ENCODE measurements at places on chromosomes 1 and 21.

DNA sequence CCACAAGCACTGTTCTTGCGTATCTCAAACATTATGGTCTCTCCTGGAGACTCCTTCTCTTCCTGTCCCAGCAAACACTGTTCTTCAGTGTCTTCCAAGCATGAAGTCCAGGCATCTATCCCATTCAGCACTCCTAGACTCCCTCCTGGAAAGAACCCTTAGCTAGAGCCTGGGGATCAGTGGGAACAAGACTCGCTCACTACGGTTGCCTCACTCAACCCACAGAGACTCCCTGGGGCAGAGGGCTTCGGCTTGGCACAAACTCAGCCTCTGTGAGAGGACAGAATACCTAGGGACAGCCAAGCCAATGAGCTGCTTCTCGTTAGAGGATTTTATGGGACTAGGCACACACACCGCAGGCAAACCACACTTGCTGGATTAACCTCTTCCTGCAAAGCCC, 86.5 kb upstream of the IPO9 start:
- DNase-seq, result no peak

DNA sequence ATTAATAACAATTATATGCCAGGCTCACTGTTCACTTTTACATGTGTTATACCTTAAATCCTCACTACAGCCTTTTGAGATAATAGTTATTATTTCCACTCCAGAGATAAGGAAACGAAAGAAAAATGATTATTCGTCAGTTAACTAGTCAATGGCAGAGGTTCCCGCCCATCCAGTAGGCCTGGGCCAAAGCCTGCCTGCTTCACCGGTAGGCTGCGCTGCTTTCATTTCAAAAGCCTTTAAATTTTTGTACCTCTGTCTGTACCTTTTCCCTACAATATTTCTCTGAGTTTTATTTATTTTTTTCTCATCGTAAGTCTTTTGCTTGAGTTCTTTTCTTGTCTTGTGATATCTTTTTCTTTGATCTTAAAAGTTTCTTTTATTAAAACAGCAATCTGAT, 3.6 kb downstream of the GPR52 start:
- DNase-seq, result no peak

- no peak for DNase-seq
These were observed 78.1 kb downstream of the DHRS3 start for GRCh38 chr1:12539705-12540579.

- DNase-seq, result no peak
These were observed 13.8 kb upstream of the SEC16B start for GRCh38 chr1:177983482-177984135.

DNA sequence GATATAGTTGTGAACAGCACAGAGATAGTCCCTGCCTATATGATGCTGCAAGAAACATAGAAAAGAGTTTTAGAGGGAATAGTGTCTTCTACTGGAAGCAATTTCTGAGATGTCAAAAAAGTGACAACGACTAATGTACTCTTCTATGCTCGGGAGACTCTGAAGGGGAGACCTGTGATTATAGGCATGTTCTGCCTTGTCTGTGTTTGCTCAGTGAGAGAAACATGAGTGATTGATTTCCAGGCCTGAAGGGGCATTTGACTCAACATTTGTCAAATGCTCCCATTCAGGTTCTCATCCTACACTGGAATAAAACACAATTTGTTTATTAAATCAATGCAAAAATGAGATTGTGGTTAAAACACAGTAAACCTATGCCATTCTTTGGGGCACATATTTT, 131.8 kb downstream of the CTH start:
- DNase-seq, result no peak

- no peak for DNase-seq
These were observed 11.2 kb downstream of the TAF12 start for GRCh38 chr1:28631713-28632112.

DNA sequence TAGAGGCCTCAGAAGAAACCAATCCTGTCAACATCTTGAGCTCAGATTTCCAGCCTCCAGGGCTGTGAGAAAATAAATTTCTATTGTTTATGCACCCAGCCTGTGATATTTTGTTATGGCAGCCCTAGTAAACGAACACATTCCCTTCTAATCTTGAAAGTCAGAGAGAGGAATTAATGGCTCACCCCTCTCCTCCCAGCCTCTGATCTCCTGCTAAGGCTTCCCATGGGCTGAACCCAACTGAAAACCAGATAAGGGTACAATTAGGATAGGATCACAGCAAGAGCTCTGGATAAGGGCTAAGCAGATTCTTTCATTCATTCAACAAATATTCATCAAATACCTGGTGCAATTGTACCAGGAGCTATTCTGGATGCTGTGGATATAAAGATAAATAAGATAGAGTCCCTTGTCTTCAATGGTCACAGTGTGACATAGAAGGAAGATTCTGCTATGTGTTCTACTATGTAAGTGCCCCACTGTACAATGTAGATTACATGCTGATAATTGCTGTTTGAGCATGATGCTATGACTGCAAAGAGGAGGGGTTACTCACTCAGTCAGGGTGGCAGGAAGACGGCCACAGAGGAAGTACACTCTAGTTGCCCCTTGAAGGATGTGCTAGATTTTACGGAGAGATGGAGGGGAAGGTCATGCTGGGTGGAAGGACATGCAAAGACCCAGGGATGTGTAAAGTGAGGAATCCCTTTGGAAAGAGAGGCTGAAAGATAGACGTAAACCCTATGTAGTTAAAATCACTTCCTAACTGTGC, 203.3 kb upstream of the JUN start:
- DNase-seq, result no peak

- no peak for DNase-seq
These were observed 101.5 kb upstream of the IFFO2 start for GRCh38 chr1:19057784-19058475.

DNA sequence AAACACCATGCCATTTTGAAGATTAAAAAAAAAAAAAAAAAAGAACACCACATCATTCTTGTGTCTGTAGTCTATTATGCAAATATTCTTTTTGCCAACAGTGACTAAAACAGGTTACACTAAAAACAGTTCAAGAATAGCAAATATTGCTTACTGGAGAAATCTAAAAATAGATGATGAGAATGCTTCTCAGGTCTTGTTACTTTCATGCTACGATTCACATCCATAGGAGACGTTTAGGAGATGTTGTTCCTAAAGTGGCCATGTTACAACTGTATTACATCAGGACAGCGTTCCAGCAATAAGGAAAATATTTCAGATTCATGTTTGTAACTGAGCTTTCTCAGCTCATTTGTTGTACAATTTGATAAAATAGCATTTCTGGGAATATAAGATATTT, 32.3 kb downstream of the RAB3GAP2 start:
- DNase-seq, result no peak

DNA sequence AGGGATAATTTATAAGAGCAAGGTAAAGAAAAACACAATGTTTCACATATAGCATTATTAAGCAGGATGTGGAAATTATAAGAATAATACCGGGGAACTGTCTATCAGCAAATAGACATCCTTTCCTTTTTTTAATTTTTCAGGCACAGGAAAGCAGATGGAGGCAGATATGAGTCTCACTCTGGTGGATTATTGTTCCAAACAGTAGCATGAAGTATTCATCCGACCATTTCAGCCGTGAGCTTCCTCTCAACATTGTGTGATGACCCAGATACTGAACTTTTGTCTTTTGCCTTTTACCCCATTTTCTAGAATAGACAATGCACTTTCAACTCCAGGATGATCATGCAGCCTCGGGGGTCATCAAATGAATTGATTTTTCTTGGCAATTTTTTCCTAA, 599.8 kb downstream of the ADGRL2 start:
- DNase-seq, result no peak

DNA sequence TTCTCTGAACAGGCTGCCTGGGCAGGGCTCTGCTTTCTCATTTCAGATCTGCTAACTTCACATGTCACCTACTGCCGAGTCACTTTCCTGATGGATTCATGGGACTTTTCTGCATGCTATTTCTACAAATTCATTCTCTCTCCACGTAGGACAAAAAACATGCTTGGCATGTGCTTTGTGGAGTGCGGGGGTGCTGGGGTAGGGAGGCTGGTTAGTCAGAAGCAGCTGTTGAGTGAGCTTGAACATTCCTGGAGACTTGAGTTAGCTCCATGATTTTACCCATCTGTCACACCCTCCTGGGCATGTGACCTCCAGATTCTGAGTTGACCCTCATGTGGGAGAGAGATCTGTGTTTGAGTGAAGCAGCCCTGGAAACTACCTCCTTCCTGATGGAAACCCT, 71.4 kb downstream of the UCK2 start:
- DNase-seq, result no peak

- no peak for DNase-seq
These were observed 13.3 kb downstream of the FAM151A start for GRCh38 chr1:54610048-54610447.

DNA sequence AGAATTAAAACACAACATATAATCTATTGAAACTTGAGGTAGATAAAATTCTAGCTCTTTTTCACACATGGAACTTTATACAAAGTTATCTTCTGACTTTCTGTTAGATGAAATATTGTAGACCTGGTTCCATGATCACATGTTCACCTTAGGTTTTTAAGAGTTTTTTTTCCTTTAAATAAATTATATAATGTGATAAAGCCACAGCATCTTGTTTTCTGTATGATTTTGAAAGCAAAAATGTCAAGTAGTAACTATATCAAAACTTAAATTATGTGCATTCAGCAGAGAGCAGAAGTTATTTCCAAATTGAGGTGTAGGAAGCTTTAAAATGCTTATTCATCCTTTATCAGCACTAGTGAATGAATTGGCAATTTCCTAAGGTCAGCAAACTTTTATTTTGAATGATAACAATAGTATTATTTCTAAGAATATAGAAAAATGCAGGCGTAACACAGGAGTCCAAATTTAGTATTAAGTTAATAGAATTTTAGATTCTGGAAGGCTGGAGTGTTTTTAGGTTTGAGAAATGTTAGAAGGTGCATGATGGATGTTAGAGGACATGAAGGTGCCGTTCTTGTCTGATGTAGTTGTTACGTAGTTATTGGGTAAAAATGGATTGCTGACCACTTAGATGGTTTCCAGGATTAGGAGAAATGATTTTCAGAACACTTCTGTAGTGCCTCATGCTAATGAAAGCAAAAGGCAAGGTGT, 17.5 kb downstream of the BACH1 start:
- no peak for DNase-seq

GRCh38 chr1:221392453-221392852, 349.4 kb downstream of the DUSP10 start:
- DNase-seq, result no peak

- DNase-seq, result no peak
These were observed 29.4 kb downstream of the HMGB4 start for GRCh38 chr1:33893147-33893830.

GRCh38 chr21:44416193-44416592, 39.1 kb upstream of the LRRC3 start:
- no peak for DNase-seq

GRCh38 chr1:1001057-1001783, 1.3 kb upstream of the HES4 start:
- no peak for DNase-seq

- no peak for DNase-seq
These were observed 274.5 kb downstream of the CTH start for GRCh38 chr1:70685300-70686286.

- DNase-seq, result no peak
These were observed 33.8 kb upstream of the SPOCD1 start for GRCh38 chr1:31849653-31850052.

DNA sequence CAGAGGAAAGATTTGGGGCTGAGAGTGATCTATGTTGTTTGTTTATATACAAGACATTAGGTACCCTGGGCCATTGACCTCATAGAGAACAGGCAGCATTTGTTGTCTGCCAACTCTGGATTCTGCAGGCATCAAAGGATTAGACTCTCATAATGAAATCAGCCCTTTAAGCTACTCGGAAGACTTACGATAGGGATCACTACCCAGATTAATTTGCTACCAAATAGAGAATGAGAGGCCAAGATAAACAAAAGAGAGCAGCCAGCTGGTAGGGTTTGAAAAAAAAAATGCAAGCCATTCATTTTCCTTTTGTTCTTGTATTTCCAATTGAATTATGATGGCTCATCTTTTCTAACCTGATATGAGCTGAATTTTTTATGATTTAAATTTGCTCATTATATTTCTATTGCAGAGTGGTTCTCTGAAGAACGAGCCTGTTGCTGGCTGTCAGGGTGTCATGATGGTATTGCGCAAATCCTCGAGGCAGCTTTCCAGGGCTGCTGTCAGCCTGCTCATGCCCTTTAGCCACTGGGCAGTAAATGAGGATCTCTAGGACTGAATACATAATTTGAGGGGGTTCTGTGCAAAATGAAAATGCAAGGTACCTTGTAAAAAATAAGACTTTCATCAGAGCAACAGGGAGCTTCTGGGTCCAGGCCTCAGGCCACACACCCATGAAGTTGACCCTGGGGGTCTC, 116.4 kb upstream of the KCNJ15 start:
- no peak for DNase-seq

GRCh38 chr1:84712276-84712874, 22.1 kb upstream of the SSX2IP start:
- DNase-seq, result no peak

GRCh38 chr1:5908461-5909375, 83.5 kb downstream of the NPHP4 start:
- DNase-seq, result no peak

DNA sequence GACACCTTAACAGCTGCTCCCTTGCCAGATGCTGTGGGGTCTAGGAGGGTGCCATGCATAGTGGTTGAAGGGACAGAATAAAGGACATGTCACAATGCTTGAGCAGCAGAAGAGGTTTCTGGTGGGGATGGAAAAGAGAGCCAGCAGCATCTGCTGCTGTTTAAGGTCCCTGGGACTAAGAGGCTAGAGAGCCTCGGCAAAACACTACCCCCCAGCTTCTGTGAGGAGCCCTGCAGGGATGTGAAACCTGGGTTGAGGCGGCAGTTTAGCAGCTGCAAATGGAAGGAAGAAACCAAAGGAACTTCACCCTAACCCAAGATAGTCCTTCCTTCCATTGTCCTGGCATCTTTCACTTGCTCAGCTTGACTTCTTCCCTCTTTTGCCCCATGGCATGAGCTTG, 39.4 kb downstream of the PLXNA2 start:
- DNase-seq, result no peak

DNA sequence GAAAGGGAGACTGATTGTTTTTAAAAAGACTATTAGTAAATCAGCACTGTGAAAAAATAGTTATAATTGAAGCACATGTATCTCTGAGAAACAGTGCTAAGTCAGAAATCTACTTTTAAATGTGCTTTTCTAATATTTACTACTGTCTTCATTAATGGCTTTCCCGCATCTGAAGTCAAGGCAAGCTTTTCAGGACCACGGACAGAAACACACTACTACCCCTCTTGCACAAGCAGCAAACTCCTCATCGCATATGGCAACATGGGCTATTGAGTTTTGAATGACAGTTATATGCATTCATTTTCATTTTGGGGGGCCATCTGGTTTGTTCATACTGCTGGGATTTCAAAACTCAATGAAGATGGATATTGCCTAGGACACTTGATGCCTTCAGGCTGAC, 433.4 kb upstream of the CAMK1G start:
- no peak for DNase-seq

Measured in amygdala (tissue), 56 donors.